ENCODE measurements at places on chromosomes 13 and 19.

DNA sequence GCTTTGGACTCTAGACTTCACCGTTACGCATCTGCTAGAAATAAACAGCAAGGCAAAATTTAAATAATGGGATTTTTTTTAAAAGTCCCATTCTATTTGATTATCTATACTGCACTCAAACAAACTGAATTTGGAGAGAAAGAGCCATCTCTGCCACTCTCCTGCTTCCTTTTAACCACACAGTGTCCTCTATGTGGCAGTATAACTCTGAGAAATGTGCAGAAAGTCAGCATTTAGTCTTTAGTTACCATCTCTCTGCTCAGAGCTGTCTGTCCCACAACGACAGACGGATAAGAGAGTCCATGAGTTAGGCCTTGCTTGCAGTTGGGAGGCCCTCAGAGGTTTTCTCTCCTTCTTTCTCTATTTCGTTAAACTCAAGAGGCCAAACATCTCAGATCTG lies 21.2 kb downstream of the CCNA1 start:
- no peak for DNase-seq

DNA sequence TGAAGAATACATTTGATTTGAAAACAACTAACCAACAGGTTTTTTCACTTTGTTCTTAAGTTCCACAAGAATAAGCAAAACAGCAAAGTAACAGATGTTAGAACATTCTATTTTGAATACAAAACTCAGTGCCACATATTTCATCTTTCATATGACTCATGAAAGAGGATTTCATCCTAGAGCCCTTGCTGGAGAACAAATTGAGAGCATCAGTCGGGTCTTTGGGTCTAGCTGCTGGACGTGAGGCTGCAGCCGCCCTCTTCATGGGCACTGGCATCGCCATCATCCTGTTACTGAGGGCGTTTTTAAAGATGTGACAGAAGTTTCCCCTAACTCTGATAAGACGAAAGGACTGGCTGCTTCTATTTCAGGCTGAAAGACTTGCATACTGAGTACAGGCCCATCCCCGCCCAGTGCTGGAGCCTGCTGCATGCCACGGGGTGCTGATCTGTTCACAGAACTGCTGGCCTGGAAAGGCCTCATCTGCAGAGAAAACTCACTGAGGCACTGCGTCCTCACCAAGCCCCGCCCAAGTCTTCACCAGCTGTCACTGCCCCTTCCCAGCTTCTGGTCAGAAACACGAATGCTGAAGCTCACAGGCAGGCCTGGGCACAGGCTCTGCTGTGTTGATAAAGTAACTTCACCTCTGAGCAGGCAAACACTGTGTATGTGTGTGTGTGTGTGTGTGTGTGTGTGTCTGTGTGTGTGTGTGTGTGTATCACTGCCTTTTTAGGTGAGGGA lies 101.4 kb downstream of the TUBGCP3 start:
- no peak for DNase-seq

DNA sequence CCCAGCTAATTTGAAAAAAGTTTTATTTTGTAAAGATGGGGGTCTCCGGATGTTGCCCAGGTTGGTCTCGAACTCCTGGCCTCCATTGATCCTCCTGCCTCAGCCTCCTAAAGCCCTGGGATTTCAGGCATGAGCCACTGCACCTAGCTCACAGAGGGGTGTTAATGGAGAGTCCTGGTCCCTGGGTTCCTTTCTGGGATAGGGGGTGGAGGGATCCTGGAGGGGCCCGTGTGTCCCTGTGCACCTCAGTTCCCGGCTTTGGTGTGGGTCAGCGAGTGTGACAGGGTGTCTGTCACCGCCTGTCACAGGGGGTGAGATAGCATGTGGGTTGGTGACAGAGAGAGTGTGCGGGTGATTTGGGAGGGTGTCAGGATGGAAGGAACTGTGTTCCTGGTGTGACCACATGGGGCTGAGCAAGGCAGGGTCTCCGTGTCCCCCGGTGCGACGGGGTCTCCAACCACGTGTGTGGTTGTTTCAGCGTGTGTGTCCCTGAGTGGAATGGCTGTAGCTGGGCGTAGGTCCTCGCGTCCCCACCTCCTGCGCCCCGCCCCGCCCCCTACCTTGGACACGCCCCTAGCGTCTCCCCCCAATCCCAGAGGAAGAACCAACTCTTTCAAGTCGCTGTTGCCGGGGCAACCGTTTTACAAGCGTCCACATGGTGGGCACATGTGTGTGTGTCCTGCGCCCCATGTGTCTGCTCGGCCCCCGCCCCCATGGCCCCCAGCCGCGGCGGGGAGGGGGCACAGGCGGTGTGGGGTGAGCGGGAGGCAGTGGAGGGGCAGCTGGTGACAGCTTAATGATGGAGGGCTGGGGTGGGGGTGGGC lies 2.9 kb upstream of the NRTN start:
- no peak for DNase-seq

DNA sequence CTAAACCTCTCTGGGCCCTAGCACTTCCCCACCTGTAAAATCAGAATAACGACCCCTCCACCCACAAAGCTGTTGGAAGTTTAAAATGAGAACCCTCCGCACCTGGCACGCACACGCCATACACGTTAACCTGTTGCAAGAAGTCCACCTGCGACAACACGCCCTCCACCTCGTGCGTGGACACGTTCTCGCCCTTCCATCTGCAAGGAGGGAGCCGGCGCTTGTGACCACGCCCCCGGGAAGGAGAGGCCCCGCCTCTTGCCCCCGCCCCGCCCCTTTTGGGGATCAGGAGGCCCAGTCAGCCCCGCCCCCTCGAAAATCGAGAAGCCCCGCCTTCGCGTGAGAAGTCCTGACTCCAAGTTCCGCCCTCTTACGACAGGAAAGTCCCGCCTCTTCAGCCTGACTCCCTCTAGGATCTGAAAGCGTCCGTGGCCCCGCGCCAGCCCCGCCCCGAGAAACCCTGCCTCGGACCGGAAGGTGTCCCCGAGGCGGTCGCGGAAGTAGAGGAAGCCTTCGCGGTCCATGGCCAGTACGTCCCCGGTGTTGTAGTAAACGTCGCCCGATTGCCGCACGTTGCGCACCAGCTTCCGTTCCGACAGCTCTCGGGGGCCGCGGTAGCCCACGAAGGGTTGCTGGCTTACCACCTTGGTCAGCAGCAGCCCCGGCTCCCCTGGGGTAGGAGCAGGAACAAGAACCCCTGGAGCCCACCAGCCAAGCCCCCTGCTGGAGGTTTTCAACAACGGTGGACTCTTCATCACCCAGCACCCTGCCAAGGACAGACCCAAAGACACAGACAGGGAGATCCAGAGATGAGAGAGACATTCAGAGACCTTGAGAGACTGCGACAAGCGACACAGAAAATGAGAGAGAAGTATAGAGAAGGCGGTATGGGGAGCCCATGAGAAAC lies 12.5 kb downstream of the SLC27A5 start:
- peak; percentile 90 for DNase-seq

- DNase-seq, result no peak
Measured at GRCh38 chr19:31280287-31281006, 68.8 kb downstream of the TSHZ3 start.

DNA sequence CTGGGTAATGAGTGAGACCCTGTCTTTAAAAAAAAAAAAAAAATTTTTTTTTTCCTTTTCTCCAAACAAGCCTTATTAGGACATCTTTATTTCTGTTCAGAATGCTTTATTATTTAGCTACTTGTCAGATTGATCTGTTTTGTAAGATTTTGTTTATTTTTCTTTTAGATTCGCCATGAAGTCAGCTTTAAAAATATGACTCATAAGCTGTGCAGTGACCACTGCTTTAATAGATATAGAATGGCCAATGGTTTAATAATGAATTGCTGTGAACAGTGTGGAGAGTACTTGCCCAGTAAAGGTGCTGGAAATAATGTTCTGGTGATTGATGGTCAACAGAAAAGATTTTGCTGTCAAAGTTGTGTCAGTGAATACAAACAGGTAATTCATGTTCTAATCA lies 47.7 kb downstream of the ZMYM2 start:
- no peak for DNase-seq

DNA sequence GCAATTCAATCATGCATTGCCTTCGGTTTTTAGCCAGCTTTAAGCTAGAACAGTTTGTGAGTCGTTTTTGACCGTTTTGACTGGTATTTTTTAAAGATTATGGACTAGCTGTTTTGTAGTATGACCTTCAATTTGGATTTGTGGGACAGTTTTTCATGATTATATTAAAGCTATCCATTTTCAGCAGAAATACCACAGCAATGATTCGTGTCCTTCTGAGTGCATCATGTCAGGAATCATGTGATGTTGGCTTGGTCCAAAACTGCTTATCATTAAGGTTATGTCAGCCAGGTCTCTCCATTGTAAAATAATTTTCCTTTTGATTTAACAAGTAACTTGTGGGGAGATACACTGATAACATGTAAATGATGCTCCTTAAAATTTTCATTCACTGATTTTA lies 229.0 kb downstream of the POSTN start:
- DNase-seq, result no peak

GRCh38 chr19:56299688-56300087 lies 15.0 kb downstream of the ZSCAN5A start:
- DNase-seq, result no peak

DNA sequence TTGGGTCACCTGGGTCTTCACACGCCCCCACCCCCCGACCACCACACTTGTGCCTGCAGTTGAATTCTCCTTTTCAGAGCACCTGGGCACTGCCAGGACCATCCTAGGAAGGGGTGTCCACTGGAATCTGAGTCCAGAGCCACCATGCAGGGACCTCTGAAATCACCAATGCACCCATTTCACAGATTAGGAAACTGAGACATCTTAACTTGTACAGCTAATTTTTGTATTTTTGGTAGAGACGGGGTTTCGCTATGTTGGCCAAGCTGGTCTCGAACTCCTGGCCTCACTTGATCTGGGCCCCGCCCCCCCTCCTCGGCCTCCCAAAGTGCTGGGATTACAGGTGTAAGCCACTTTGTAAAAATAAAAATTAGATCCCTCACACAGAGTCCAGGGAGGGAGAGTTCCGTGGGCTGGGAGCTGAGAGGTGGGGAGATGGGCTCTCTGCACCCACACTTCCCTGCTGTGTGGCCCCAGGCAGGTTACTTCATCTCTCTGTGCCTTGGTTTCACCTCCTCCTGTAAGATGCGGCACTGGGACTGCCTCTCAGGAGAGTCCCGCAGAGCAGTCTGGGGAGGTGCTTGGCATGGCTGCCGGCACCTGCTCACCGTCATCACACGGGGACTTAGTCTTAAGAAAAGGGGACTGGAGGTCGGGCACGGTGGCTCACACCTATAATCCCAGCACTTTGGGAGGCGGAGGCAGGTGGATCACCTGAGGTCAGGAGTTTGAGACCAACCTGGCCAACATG lies 45.9 kb upstream of the C19orf12 start:
- DNase-seq, result no peak

DNA sequence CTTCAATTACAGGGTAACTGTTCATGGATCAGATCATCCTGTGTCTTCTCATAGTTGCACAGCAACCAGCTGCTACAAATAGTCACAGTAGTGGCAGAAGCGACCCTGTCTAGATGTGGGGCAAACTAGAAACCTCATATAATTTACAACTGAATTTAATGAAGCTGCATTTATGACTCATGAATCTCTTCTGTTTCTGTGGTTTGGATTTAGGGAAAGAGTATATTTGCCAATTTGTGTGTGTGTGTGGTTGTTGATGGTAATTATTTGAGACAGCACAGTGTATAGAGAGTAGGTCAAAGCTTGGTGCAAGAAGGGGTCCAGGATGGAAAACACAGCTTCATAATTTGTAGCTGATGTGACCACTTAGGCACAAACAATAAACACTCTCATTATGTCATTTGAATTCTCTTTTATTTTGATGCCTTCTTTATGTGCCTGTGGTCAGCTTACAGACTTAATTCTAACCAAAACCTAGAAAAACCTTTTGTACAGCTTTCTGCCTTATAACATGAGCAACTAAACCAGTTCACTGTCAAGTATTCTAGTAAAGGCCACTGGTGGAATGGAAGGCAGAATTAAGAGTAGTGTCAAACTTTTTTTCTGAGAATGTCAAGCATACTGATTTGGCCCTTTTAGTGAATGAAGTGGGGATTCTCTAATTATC lies 218.1 kb downstream of the TBC1D4 start:
- DNase-seq, result no peak
